ENCODE measurements at places on chromosomes 7 and 10.

DNA sequence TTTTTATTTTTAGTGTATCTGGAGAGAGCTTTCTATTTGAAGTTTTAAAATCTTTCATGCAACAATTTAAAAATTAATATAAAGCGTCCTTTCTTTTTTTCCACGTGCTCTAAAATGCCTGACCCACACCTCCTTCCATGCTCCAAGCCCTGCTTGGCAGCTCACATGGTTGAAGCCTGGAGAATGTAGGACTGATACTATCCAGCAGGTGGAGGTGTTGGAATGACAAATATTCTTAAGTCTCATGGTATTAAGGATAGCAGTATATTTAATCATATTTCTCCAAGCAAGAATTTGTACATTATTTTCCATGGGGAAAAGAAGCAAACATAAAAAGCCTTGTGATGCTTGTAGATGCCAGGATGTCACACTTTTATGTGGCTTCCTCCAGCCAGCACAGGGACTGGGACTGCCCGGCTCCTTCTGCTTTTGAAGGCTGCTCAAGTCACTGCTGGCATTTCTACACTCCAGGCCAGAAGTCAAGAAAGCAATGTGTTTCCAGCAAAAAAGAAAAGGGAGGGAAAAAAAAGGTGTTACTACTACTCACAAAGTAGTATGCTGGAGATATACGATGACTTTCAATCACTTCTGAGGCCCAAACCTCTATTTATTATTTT, 49.7 kb downstream of the BZW2 start:
- DNase-seq, result no peak

- DNase-seq, result no peak
Measured at GRCh38 chr7:15166620-15167019, 264.1 kb upstream of the DGKB start.

- no peak for DNase-seq
Measured at GRCh38 chr7:74023092-74023536, 4.9 kb upstream of the ELN start.

- peak; percentile 75 for DNase-seq
Measured at GRCh38 chr7:2632733-2633537, 1.1 kb downstream of the TTYH3 start.

DNA sequence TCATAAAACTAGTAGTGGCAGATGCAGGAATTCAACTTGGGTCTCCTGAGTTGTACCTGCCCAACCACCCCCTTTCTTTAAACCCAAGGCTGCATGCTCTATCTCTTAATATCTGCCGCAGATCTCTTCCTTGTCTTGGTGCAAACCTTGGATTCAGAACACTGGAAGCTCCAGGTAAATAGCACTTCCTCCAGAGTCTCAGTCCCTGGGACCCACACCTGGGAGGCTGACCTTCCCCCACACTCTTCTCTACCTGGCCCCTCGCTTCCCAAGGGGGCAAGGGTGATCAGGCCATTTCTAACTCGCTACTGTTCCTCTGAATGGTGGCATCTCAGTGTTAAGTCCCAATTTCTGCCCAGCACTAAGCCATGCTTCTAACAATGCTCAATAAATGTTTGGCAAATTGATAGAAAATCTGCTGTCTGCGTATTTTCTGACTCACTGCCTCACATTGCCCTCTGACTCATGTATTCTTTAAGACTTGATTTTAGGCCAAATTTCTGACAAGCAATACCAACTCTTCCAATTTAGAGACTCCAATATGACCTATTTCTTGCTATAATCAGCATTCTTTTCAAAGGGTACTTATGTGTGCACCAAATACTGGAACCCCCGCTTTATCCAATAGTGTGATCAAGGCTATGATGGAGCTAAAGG, 68.0 kb upstream of the PPP1R3C start:
- DNase-seq, result no peak

DNA sequence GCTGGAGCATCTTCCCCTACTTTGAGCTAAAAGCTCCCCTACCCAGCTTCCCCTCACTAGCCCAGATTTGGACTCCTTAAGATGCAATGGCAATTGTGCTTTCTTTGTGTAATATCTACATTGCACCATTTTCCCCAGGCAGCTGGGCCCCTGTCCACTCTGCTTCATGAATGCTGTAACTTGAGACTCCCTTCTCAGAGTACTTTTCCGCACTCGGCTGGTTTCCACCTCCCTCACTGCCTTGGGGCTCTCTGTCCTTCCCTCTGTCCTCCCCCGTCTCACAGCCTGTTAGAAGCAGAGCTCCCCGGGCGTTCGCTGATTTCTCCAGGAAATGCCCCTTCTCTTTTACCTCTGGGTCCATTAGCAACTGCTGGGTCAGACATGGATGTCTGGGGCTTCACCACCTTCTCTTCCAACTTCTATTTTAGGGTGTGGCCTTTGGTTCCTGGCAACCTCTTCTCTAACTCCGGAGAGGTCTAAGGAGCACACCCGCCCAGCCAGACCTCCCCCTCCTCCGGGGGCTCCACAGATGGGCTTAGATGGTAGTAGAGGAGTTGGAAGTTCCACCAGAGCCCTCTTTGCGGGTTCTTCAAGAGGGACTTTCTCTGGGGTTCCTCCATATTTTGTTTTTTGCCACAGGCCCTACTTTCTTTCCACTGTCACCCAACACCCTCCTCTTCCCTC, 2.9 kb upstream of the TMEM72 start:
- DNase-seq, result no peak

DNA sequence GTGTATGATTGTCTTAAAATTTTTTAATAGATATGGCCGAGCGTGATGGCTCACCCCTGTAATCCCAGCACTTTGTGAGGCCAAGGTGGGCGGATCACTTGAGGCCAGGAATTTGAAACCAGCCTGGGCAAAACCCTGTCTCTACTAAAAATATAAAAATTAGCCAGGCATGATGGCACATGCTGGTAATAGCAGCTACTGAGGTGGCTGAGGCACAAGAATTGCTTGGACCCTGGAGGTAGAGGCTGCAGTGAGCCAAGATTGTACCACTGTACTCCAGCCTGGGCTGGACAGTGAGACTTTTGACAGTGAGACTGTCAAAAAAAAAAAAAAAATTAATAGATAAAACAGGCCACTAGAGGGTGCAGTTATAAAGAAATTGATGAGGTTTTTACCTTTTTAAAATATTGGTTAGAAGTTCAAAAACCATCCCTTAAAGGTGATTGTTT, 20.5 kb downstream of the NOM1 start:
- no peak for DNase-seq

DNA sequence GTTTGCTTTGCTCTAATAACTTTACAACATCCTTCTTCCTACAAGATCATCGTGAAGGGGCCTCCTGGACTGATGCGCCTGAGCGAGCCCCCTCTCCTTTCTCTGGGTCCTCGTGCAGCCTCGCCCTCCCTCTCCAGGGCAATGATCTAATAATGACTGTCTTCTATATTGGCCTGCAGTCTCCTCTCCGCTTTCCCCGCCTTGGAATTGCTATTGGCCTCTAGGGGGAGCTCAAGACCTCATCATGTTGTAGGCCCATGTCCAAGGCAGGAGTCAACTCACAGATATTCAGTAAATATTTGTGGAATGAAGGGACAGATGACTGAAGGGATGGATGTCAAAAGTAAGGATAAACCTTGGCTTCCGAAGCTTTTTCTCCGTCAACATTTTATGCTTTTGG, 1180.3 kb downstream of the TYW1 start:
- peak; percentile 17 for DNase-seq

Data from stimulated activated naive CD8-positive, alpha-beta T cell treated with anti-CD3 and anti-CD28 coated beads, Interleukin-15, Interleukin-2, amounts not matched to agents 100 U/mL and 50 U/mL, for 24 hours (primary cell).